Effector memory CD4-positive, alpha-beta T cell (primary cell): ENCODE measurements at places on chromosomes 7 and 10.

DNA sequence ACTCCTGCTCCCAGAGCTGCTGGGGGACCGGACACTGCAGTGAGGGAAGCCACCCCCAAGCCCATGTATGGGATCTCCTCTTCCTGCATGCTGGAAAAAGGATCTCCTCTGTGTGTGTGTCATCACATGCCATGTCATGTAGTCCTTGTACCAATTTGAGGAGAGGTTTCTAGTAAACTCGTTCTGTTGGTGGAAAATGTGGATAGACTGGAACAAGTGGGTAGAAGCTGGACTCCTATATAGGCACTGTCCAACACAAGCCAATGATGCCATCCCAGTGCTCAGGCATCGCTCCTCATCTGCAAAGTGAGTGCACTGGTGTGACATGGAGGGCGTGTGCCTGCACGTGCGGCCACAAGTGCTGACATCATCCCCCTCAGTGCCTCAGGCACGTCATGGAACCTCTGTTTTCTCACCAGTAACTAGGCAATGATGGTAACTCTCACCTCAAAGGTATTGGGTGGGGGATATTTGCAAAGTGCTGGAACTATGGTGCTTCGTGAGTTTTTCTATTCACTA is 19.3 kb downstream of the MYO1G start:
- no peak for DNase-seq

DNA sequence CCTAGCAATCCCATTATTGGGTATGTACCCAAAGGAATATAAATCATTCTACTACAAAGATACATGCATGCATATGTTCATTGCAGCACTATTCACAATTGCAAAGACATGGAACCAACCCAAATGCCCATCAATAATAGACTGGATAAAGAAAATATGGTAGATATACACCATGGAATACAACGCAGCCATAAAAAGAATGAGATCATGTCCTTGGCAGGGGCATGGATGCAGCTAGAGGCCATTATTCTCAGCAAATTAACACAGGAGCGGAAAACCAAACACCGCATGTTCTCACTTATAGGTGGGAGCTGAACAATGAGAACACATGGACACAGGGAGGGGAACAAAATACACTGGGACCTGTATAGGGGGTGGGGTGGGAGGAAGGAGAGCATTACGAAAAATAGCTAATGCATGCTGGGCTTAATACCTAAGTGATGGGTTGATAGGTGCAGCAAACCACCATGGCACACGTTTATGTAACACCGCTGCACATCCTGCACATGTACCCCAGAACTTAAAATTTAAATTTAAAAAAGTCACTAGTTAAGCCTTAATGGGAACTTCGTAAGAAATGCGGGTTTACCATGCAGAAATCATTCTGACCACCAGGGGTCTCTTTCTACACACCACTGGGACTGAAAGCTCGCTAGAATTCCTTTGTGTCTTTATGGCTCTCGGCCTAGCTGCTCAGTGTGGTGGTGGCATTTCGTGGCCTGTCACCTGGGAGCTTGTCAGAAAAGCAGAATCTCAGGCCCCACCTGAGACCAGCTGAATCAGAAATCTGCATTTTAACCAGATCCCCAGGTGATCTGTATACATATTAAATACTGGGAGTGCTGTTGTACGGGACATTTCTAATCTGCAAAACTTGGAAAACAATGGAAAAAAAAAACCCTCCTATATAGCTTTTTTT is 9.5 kb downstream of the ANKRD1 start:
- no peak for DNase-seq

DNA sequence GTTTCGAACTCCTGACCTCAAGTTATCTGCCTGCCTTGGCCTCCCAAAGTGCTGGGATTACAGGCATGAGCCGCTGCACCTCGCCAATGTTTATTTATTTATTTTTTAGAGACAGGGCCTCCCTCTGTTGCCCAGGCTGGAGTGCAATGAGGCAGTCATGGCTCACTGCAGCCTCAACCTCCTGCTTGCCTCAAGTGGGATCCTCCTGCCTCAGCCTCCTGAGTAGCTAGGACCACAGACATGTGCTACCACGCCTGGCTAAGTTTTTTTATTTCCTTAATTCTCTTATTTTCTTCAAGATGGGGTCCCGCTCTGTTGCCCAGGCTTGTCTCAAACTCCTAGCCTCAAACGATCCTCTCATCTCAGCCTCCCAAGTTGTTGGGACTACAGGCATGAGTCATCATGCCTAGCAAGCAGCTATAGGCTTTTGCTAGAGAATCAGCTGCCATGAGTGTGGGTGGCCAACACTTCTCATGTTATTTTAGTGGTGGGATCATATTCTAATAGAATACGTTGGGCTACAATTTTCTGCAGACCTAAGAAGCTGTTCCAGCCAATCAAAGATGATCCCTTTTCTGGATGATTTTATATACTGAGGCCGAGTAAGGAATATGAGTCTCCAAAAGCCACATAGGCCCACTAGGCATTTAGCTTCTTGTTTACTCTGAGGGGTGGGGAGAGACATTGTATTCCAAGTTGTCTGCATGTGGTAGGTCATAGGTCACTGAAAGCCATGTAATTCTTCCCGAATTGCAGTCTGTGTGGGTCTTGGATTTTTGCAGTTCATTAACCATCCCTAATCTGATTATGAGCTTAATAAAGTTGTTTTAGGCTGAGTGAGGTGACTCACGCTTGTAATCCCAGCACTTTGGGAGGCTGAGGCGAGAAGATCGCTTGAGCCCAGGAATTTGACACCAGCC is 7.6 kb upstream of the TMEM248 start:
- no peak for DNase-seq

- DNase-seq: no peak
Observed at GRCh38 chr10:5949009-5949759, 28.2 kb downstream of the IL15RA start.

DNA sequence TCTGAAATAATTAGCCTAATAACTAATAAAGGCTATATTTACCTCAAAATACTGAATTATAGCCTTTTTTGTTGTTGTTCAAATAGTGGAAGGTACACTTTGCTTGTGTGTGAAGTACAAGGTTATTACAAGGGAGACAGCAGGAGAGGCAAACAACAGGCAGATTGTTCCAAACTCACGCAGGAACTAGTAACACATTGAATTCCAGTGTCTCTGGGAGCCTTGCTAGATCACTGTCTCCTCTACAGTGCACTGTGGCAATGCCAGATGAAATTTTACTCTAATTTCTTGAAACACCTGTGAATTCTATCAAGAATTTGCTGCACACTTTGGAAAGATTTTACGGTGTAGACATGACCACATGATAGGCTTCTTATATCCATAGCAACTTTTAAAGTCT is 112.6 kb downstream of the MDFIC start:
- no peak for DNase-seq

DNA sequence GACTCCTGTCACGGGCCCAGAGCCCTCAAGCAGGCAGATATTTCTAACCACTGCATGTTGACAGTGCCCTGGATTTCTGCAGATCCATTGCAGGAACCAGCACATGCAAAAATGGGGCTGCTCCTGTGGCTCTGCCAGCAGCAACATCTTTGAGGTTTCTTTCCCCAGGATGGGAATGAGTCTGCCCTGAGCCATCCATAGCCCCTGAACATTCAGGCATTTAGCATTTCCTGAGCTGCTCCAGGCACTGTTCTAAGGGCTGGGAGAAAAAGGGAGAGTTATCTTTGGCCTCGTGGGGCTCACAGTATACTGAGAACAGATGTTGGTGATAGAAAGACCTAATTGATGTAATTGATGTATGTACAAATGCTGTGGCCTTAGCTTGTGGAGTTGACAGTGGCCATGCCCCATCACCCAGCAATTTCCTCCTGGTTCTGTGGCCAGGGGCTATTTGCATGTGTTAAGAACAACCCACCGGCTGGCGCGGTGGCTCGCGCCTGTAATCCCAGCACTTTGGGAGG is 66.0 kb upstream of the LRRC4 start:
- DNase-seq: no peak

GRCh38 chr10:73875139-73875475 is 752 bp upstream of the CAMK2G start:
- no peak for DNase-seq

DNA sequence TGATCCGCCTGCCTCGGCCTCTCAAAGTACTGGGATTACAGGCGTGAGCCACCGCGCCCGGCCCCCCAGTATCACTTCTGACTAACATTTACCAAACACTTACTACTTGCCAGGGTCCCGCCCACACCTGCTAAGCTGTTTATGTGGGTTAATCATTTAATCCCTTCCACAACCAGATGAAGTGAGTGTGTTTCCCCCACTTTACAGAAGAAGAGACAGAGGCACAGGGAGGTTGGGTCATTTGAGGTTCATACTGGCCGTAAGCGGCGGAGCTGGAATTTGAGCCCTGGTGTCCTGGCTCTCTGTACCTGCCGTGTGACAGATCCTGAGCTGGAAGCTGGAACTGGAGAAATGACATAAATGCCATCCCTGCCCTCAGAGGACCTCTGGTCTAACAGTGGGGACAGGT is 15.1 kb upstream of the VPS37D start:
- DNase-seq: no peak

DNA sequence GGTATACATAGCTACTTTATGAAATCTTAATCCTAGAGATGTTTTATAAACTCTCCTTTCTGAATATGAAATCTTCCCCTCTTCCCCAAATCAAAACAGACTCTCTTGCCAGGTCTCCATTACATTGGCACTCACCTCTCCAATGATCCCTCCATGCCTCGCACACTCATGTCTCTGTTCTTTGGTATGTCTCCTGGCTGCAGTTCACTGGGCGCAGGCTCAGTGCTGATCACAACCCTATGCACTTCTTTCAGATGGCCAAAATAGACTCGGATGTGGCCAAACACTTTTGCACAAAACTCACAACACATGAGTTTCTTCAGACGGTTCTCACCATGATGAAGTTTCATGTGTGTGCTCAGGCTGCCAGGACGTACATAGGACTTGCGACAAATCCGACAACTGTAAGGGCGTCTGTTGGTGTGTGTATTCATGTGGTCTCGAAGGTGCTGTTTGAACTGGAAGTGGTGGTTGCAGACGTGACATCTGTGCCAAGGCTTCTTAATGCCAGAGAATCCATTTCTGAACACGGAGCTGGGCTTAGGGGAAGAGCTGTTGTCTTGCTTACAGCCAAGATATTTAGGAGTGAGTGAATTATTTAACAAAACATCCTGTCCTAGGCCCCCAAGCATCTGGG is 183.2 kb downstream of the ZNF438 start:
- DNase-seq: no peak

DNA sequence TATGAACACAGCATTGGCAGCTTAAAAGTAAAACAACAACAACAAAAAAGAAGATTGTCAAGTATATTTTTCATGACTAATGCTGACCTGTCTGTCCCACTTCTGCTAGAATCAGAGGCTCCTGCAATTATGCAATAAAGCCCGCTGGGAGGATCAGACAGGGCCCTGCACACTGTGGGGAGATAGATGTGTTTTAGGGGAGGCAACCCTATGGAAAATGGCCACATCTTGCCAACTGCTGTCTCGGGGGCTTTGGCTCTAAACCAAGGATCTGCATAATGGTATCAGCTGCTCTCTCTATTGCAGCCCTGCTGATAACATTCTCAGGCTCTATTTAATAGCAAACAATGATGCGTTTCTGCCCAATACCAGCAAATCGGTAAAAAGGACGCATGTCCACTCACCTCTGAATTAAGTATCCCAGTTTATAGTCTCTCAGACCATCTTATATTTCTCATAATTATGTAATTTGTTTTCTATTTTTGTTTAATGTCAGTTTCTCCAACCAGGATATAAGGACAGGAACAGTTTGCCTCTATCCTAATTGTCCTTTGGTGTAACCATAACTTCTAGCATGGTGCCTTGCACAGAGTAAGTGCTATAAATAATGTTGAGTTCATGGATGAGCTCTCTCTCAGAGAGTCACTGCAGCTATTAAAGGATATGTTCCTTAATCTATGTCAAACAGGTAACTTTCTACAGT is 15.3 kb upstream of the PRKAR2B start:
- DNase-seq: no peak

GRCh38 chr10:81875467-81876252 is 666 bp downstream of the NRG3 start:
- DNase-seq: no peak

DNA sequence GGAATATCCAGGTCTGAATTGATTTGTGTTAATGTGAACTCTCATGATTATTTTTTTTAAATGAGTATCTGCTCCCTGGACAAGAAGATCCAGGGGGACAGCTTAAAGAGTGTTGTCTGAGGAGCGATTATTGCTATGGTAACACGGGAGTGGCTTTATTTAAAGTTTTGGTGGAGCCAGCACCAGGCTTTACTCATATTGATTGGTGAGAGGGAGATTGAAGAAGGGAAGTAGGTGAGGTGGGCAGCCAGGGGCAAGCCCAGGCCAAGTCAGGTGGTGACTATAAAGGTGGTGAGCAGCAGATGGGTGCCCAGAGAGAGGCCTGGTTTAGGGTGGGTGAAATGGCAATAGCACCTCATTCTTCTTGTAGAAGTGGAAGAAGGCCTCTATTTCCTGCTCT is 10.2 kb upstream of the AGR2 start:
- DNase-seq: no peak

DNA sequence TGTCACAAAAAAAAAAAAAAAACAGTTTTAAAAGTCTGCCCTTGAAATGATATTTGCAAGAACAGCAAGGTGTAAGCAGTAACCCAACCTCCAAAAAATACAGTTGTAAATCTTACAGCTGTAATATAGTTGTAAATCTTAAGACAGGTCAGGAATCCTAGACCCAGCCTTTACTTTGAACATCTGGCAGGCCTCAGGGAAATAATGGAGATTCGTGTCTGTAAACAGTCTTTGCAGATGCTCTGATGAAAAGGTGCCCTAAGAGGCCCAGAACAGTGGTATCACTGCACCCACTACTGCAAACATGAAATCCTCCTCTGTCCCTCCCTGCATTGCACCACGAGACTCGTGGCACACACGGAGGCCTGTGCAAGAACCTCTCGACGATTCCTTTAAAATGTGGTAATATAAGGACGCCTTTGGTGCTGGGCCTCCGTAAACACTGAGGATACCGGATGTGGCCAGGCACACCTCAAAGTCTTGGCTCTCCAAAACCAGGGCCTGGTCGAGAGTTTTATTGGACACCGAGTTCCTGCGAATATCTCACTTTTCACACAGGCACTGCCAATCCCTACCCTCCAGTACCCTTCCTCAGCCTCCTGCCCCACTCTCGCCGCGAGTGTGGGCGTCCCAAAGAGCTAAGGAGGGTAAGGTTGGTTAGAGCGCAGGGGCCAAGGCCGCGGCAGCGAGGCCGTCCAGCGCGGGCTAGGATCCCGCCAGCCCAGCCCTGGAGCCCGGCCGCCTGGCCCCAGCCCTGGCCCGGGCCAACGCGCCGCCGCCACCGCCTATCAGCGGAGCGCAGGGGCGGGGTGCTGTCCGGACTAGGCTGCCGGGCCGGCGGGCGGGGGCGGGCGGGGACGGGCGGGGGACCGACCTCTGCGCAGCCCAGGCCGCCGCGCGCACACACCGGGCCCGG is at the start of gene REEP3:
Gene REEP3, plus strand, starts transcription at position 902 of the 916 bp plus-strand sequence. CDS start 145 bp downstream, outside the sequence.
- DNase-seq: peak; percentile 43

DNA sequence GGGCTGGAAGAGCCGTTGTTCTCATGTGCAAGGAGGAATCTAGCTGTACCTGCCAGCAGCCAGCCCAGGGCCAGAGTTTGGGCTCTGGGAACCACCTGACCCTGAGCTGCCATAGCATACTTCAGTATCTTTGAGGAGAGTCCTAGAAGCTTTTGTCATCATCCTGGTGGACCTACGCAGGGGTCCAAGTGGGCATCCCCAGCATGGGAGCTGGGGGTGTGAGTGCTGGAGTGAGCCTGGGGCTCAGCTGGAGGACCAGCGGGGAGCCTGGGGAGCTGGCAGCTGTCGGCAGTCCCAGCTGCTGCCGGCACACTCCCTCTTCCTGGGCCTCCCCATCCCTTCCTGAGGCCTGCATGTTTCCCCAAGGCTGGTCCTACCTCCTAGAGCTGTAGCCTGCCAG is 32.5 kb downstream of the C10orf105 start:
- DNase-seq: no peak
